ENCODE measurements at places on chromosomes 5 and 9.

DNA sequence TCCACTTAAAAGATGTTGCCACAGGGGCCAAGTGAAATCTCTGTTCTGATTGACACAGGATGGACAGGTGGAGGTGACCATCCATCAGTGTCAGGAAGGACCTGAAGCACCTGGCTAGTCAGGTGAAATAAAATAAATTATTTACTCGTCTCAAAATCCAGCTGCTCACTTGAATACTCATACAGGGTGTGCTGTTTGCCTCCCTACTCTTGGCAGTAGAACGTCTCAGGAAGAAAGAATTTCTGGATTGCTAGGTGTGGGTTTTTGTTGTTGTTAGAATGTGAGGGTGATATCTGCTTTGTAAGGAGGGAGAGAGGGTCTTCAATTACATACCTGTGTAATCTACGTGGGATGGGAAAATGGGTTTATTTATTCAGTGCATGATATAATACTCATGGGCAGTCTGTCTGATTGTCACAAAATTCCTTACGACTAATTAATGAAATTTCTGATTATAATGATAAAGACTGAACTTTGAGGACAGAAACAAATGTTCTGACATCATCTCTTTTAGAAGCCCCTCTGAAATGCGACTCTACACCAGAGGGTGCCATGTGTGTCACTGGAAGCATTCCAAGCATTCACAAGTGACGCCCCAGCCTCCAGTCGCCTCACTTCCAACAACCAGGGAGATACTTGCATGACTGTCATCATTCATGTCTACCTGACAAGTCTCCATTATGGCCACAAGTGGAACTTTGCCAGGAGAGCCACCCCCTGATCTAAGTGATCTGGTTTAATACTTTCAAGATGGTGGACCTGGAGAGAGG is 218.4 kb downstream of the GAPVD1 start:
- no peak for DNase-seq

- DNase-seq, result no peak
Observed at GRCh38 chr5:169341556-169341955, 40.6 kb upstream of the SLIT3 start.

DNA sequence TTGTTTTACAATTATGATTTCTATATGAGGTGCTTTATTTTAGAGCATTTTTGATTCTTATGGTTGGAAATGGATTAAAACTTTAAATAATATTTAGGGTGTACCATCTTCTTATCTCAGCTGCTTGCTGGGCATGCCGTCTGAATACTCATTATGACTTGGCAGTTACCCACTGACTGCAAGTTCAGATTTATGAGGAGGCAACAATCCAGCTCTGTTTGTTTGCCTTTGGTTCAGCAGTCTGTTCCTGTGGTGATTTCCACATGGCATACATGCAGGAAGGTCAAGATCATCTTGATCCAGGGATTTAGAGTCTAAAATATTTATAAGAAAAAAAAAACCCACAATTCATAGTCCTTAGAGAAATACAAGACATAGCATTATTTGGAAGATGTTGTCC is 1254.5 kb upstream of the NUDT12 start:
- DNase-seq, result no peak

GRCh38 chr9:32426278-32426939 is 42.0 kb downstream of the ACO1 start:
- peak; percentile 99 for DNase-seq

GRCh38 chr9:109604131-109604530 is 106.0 kb upstream of the PTPN3 start:
- no peak for DNase-seq

DNA sequence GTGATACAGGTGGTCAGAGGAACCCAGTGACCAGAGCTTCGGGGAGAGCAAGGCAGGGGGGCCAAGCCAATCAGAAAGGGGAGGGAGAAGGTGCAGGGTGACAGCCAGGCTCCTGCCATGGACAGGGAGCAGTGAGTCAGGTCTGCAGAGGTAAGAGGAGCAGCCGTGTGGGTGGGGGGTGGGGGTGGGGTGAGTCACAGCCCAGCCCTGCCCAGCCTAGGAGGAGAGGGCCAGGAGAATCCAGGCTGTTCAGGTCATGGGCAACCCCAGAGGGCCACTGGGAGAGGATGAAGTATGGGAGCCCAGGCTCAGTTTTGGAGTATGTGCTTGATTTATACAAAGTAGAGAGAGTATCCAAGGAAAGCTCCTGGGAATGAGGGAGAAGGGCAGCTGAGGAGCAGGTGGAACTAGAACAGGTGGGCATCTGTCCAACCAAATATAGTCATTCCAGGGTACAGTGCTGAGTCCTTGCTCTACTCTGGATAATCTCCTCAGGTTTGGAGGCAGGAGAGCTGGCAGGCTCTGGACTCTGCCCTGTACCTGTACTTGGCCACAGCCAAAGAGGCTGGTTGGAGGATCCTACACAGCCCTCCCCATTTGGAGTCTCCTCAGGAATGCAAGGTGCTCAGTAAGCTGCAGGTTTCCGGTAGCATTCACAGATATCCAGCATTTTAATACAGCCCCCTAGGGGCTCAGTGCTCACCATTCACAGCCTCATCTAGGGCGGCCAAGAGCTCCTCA is 1.6 kb downstream of the HBEGF start:
- DNase-seq, result peak; percentile 41

DNA sequence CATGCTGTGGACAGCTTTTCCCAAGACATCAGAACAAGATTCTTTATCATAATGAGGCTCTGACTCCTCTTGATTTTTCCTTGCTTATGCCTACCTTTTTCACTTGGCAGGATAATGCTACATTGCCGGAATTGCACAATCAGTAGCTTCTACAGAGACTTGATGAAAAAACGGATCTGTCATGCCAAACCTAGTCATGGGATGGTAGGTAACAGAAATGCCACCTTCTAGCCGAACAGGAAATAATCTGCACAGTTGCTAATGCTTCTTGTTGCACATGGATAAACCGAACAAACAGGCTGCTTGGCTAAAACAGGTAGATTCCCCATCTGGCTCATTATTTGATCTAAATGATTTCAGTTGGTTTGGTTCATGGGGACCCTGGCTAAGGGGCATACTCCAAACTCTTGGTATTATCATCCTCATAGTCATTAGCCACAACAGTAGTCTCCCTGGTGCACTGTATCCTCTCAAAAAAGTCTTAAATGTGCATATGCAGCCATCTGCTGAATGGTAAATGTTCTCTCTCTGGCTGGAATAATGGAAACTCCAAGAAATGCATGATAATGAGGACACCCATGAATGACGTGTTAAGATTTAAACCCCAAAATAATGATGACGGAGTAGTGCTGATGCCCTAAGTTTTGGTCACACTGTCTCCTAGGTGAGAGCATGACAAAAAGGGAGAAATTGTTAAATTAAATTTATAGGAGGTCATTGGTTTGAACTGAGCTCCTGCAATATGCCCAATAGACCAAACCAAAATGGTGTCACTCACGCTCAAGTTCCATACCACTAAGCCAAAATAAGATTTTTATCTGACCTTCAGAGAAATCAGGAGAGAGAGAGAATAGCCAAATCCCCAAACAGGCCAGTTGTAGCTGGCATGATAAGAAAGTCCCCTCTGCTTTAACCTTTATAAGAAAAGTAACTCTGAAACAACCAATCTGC is 47.0 kb downstream of the RAPGEF1 start:
- DNase-seq, result no peak

DNA sequence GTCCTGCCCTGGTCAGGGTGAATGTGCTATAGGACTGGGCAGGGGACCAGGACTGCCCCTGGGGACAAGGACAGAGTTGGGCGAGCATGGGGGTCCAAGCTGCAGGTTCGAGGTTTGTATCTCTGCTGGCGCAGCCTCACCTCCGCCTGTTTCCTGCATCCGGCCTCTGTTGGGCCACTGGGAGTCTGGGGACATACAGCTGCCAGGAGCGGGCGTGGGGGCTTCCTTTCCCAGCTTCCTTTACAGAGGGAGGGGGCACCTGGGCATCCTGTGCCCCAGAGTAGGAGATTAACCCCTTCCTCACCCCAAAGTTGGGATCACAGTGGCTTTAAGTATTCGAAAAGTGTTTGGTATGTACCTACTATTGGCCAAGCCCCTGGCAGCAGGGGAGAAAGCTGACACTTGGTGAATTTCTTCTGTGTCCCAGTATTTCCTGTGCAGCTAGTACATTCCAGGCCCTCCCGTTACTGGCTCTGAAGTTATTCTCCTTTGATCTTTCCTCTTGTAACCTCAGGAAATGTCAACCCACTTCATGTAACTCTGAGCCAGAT is 19.0 kb downstream of the OLFML2A start:
- peak; percentile 54 for DNase-seq

DNA sequence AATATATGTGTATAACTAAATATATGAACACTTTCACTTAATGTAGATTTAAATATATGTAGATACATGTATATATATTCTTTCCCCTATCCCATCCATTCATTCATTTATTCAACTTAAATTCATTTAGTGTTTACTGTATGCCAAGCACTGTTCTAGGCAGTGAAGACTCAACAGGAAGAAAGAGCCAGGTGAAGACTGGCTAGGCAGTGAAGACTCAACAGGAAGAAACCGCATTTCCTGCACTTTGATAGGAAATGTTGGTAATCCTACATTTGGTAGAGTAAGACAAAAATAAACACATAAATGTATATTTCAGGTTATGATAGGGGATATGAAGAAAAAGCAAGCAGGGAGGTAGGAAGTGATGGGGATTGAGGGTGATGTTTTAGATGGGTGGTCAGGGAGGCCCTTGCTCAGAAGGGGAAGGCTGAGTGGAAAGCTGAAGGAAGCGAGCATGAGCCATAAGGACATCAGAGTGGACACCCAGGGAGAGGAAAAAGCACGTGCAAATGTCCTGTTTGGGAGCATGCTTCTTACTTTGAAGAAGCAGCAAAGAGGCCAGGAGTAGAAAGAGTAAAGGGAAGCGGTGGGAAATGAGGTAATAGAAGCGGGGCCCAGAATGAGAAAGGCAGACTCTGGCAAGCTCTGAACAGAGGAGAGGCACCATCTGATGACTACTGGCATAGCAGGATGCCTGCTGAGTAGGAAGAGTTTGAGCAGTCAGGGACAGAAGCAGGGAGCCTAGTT is 227.8 kb upstream of the MAP3K1 start:
- DNase-seq, result no peak

GRCh38 chr9:120161776-120162175 is 418.2 kb downstream of the CDK5RAP2 start:
- no peak for DNase-seq

DNA sequence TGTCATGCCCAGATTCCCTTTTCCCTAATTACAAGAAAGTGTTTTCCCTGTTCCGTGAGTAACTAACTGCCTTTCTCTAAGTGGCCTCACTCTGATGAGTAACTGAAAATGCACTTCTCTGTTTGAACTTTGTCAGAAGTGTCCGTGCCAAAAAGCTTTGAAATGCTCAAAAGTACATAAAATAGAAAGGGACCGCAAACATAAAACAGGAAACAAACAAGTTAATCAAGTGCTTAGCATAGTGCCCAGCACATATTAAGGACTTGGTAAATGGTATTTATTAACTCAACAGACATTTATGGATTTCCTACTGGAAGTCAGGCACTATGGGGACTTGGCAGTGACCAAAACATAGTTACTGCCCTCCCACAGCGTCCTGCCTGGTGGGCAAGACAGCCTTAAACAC is 22.3 kb downstream of the AQP3 start:
- no peak for DNase-seq

DNA sequence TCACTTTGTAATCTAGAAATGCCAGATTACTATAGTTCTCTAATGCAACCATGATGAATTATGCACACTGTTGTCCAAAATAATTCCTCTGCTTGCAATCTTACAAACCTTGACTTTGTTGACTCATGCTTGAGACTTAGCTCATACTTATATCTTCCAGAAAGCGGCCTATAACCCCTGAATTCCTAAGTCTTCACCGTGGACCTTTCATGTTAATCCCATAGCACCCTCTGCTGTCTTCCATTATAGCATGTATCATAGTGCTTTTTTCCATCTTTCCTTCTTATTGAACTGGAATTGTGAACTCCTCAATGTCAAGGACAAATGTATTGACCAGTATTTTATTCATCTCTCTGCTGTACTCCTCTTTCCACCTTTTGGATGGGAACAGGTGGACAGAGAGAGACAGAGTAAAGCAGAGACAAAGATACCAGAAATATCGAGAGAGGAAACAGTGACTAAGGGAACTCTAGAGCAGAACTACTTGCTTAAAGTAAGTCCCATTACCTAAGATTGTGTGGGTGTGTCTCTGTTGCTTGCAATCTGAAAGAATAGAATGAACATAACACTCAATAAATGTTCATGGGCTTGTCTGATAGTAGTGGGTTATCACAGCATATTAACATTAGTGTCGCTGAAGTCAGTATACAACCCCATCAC is 110.0 kb downstream of the LURAP1L start:
- DNase-seq, result peak; percentile 87

- DNase-seq, result no peak
Observed at GRCh38 chr5:119451561-119451960, 736 bp upstream of the HSD17B4 start.

DNA sequence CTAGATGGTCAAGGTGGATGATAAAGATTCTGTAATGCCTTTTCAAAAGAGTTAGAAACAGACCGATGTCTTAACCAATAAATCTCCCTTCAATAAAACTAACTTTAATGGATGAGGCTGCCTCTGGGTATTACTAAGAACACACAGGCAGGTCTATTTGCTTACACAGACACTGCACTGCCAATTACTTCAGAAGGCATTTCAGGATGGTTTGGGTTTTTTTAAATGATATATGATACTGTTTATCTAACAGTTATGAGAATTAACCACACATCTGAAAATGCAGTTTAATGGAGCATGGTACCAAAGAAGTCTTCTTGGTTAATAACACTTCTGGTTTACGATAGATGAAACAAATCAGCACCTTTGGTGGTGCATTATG is 367.9 kb upstream of the GRAMD2B start:
- DNase-seq, result no peak

- DNase-seq, result peak; percentile 75
Observed at GRCh38 chr9:33791117-33791516, 4.2 kb upstream of the PRSS3 start.

DNA sequence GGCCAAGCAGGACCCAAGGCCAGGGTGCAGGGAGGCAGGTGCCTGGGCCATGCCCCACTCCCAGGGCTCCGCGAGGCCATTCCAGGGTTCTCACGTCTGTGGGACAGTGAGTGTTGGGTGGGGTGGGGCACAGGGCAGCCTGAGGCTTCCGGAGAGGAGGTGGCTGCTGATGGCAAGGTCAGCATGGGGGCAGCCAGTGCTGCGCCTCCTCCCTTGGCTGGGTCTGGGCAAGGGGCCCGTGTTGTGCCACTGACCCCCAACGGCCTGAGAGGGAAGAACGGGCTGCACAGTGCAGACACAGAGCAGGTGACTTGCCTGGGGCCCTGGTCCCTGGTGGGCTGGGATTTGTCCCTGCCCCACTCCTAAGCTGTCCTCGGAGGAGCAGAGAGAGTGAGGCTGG is 82.1 kb downstream of the RXRA start:
- DNase-seq, result no peak
